ENCODE measurements at places on chromosomes 6 and 20. TPM values are rescaled to one million over a fixed set of nuclear protein-coding genes. Genes with fewer than 3 reads are reported as not detected.

Gene PRPH2
- total RNA-seq, result not detected

GRCh38 chr20:2822073-2822472, 5.9 kb downstream of the TMEM239 start:
- peaks cover 40% of the 10 kb centered on the region for H3K4me1 ChIP-seq
- DNase-seq, result peak; percentile 62
- H3K27ac ChIP-seq, result no peak overlapping the region
- H3K27me3 ChIP-seq, result peaks cover 42% of the 10 kb centered on the region
- no peaks in the 10 kb centered on the region for H3K36me3 ChIP-seq

DNA sequence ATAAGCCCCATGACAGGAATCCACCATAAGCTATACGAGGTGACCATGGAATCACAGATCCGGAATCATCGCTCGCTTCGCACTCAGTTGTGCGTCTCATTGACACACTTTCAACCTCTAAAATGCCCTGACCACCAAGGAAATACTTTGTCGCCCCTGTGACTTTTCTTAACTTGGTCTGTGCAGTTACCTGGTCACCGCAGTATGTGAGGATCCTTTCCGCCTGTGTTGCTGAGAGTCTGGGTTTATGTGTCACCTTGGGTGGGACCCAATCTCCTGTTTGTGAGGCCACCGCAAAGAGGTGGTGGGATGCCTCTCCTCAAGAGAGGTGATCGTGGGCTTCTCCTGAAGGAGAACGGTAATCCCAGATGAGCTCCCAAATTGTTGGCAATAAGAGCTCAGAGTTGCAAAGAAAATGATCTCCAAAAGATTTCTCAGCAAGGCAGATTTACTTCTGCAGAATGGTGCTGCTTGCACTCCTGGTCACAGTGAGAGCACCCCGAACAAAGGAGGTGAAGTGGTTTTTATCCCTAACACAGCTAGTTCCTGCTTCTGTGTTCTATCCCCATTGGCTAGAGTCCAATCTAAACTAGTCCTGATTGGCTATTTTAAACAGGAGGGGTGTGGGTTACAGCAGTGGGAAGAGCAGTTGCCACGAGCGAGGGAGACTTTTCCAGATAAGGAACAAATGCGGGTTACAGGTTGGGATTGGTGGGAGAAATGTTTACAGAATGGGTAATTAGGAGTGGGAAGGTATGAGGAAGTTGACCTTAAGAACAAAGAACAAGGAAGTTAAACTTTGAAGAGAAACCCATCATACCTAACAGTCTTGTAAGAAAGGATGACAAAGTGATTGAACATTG, 9.1 kb upstream of the ZNFX1 start:
- peaks cover 85% of the 10 kb centered on the region for H3K4me1 ChIP-seq
- peak overlapping the region; percentile 34 for H3K27ac ChIP-seq
- peaks cover 91% of the 10 kb centered on the region for H3K36me3 ChIP-seq
- no peaks in the 10 kb centered on the region for H3K27me3 ChIP-seq

Gene ELOVL2
- total RNA-seq, result not detected

GRCh38 chr6:127950566-127951145, 49.8 kb upstream of the THEMIS start:
- H3K4me1 ChIP-seq, result peaks cover 50% of the 10 kb centered on the region
- DNase-seq, result no peak
- peak overlapping the region; percentile 85 for H3K27ac ChIP-seq
- H3K4me3 ChIP-seq, result peak overlapping the region; percentile 32
- peaks cover 15% of the 10 kb centered on the region for H3K36me3 ChIP-seq

GRCh38 chr6:149220882-149221773, 96.4 kb upstream of the TAB2 start:
- H3K4me1 ChIP-seq, result peaks cover 76% of the 10 kb centered on the region
- H3K27me3 ChIP-seq, result no peaks in the 10 kb centered on the region
- H3K27ac ChIP-seq, result no peak overlapping the region
- H3K4me3 ChIP-seq, result no peak overlapping the region
- H3K36me3 ChIP-seq, result peaks cover 41% of the 10 kb centered on the region

- H3K27ac ChIP-seq, result no peak overlapping the region
- no peak overlapping the region for H3K4me3 ChIP-seq
- no peaks in the 10 kb centered on the region for H3K27me3 ChIP-seq
- DNase-seq, result no peak
- peaks cover 16% of the 10 kb centered on the region for H3K36me3 ChIP-seq
These were observed 8.0 kb downstream of the MMUT start for GRCh38 chr6:49454787-49455709.

GRCh38 chr6:67358241-67358640, 1276.8 kb upstream of the ADGRB3 start:
- H3K4me3 ChIP-seq, result no peak overlapping the region
- no peak overlapping the region for H3K27ac ChIP-seq
- DNase-seq, result no peak
- H3K27me3 ChIP-seq, result no peaks in the 10 kb centered on the region
- no peaks in the 10 kb centered on the region for H3K36me3 ChIP-seq
- peaks cover 4% of the 10 kb centered on the region for H3K4me1 ChIP-seq

DNA sequence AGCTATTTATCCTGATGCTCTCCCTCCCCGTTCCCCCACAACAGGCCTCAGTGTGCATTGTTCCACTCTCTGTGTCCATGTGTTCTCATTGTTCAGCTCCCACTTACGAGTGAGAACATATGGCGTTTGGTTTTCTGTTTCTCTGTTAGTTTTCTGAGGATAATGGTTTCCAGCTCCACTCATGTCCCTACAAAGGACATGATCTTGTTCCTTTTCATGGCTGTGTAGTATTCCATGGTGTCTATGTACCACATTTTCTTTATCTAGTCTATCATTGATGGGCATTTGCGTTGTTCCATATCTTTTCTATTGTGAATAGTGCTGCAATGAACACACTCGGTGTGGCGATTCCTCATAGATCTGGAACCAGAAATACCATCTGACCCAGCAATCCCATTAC, 225.9 kb upstream of the CDH4 start:
- DNase-seq, result no peak
- H3K4me3 ChIP-seq, result no peak overlapping the region
- no peak overlapping the region for H3K27ac ChIP-seq
- H3K27me3 ChIP-seq, result peaks cover 2% of the 10 kb centered on the region
- no peaks in the 10 kb centered on the region for H3K4me1 ChIP-seq
- H3K36me3 ChIP-seq, result no peaks in the 10 kb centered on the region

DNA sequence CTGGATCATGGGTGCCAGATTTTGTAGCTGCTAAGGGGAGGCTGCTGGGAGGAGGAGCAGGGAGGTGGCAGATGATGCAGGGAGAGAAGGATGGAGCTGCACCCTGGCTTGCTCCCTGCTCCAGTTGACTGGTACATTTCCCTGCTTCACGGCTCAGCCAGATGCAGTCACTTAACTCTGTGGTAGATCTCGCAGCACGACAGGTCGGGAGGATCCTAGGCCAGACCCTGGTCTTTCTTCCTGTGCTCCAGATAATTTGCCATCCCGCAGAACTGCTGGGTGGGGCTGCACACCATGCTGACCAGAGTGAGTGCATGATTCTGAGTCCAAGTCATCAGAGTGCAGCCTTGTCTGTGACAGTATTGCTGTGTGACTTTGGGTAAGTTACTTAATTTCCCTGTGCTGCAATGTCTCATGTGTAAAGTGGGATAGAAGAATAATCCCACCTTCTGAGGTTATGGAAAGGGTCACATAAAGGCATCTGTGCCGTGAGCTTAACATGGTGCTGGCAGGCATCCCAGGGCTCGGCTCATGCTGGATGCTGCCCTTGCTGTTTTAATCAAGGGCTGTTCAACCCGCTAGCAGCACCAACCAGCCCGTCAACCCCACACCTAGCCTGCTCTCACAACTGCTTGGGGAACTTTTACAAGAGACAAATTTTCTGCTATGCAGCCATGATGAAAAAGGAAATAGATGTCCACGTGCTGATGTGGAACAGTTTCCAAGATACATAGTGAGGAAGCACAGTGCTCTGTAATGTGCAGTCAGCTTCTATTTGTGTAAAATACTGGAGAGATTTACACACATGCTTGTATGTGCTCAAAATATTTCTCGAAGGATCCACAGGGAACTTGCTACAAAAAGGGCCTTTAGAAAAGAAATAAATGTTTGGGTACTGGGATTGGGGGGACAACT, 257.9 kb downstream of the CDH26 start:
- no peak overlapping the region for H3K4me3 ChIP-seq
- peaks cover 1% of the 10 kb centered on the region for H3K27me3 ChIP-seq
- no peaks in the 10 kb centered on the region for H3K4me1 ChIP-seq
- H3K27ac ChIP-seq, result no peak overlapping the region
- no peak for DNase-seq
- H3K36me3 ChIP-seq, result no peaks in the 10 kb centered on the region

Gene CCDC167
- total RNA-seq, result 66.6 TPM

Gene MYLIP
- 20.7 TPM for total RNA-seq

Gene RNF39
- not detected for total RNA-seq

DNA sequence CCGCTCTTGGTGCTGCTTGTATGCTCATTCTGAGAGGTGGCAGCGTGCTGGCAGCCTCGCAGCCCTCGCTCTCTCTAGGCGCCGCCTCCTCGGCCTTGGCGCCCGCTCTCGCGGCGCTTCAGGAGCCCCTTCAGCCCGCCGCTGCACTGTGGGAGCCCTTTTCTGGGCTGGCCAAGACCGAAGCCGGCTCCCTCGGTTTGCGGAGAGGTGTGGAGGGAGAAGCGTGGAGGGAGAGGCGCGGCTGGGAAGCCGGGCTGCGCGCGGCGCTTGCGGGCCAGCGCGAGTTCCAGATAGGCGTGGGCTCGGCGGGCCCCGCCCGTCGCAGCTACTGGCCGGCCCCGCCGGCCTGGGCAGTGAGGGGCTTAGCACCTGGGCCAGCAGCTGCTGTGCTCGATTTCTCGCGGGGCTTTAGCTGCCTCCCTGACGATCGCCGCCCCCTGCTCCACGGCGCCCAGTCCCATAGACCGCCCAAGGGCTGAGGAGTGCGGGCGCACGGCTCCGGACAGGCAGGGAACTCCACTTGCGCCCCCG, 19.5 kb upstream of the FAM8A1 start:
- no peak overlapping the region for H3K27ac ChIP-seq
- peaks cover 14% of the 10 kb centered on the region for H3K4me1 ChIP-seq
- peak overlapping the region; percentile 77 for H3K4me3 ChIP-seq
- no peaks in the 10 kb centered on the region for H3K36me3 ChIP-seq
- no peak for DNase-seq

DNA sequence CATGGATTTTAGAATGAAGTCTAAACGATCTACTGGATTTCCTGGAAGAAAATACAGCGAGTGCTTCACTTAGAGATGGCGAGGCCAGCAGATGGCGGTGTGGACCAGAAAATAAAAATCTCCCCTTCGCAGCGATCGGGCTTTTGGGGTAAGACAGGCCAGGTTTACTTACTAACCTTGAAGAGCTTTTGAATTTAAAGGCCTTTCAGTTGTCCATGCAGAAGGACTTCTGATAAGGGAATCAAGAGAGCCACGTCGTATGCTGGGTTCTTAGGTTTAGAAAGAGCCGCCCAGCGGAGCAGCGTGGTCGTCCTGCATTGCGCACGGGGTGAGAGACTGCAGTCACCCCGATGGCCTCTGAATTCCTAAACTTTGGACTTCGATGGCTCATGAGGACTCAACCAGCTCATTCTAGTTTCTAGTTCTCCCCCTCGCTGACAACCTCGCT, 125.2 kb upstream of the RALGAPA2 start:
- peaks cover 8% of the 10 kb centered on the region for H3K27me3 ChIP-seq
- H3K4me3 ChIP-seq, result no peak overlapping the region
- peaks cover 5% of the 10 kb centered on the region for H3K4me1 ChIP-seq
- no peaks in the 10 kb centered on the region for H3K36me3 ChIP-seq

DNA sequence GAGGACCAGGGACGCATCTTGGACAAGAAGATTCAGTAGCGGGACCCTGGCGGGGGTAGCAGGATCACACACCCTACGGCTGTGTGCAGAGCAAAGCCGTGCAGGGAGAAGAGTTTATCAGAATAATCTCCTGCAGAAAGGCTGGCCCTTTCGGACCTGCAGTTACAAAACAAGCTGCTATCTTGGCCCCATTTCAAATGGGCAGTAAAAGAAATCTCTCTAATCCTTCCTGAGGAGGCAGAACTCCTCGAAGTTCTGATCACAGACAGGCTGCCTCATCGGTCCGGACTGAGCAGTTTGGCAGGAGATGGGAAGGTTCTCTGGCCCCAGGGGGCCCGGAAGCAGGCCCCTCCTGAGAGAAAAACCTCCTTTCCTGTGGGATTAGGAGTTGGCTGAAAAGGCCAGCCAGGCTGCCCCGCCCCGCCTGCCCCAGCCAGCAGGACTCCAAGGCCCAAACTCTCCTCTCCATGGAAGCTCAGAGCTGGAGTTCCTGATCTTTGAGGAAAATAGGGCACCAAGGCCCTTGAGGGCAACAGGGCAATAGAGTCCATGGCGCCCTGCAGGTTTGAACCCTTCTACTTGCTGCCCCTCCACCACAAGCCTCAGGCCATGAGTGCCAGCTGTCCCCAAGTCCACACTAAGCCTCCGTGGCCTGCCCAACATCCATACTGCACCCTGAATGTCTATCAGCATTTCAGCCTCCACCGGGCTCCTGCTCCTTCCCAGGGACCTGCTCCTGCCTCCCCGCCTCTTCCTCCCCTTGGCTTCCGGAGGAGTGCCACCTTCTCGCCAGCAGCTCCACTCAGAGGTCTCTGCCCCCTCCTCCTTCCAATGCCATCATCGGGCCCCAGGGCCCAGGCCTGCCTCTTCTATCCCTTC, 141.3 kb downstream of the PREX1 start:
- H3K27me3 ChIP-seq, result no peaks in the 10 kb centered on the region
- peak overlapping the region; percentile 40 for H3K27ac ChIP-seq
- peaks cover 37% of the 10 kb centered on the region for H3K4me1 ChIP-seq
- H3K36me3 ChIP-seq, result peaks cover 54% of the 10 kb centered on the region

- peaks cover 72% of the 10 kb centered on the region for H3K4me1 ChIP-seq
- H3K27me3 ChIP-seq, result no peaks in the 10 kb centered on the region
- peak overlapping the region; percentile 85 for H3K4me3 ChIP-seq
These were observed 2.8 kb downstream of the HECA start for GRCh38 chr6:139137706-139138105.

Gene WFDC10B
- not detected for total RNA-seq

Gene DBNDD2
- total RNA-seq, result 21.7 TPM

- no peak overlapping the region for H3K27ac ChIP-seq
- H3K36me3 ChIP-seq, result no peaks in the 10 kb centered on the region
- no peak for DNase-seq
- H3K27me3 ChIP-seq, result peaks cover 61% of the 10 kb centered on the region
- H3K4me1 ChIP-seq, result peaks cover 11% of the 10 kb centered on the region
These were observed 54.4 kb downstream of the PRR18 start for GRCh38 chr6:166253778-166254204.

DNA sequence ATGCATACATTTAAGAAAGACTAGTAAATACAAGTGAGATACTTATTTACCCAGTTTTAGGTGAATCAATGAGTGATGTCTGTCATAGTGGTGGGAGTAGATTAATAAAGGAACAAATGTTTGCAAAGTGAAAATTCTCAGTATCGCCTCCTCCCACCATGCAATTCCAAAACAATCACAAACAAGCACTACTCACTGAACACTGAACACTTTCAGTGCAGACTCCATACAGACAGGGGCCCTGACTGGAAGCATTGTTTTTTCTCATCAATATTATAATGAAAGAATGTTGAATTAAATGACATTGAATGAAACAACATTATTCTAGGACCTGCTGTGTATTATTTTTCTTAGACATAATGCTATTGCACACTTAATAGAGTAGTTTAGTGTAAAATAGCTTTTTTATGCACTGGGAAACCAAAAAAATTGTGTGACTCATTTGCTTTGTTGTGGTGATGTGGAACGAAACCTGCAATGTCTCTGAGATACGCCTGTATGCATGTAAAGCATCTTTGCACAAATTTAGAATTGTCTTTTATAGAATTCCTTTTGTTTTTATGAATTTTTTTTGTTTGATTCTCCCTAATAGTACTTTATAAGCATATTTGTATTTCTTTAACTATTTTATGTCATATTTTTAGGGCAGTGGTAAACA, 317.5 kb downstream of the UTRN start:
- peaks cover 23% of the 10 kb centered on the region for H3K36me3 ChIP-seq
- peak; percentile 12 for DNase-seq
- H3K4me1 ChIP-seq, result peaks cover 66% of the 10 kb centered on the region

GRCh38 chr6:30543821-30544220, 12.5 kb downstream of the GNL1 start:
- H3K4me3 ChIP-seq, result no peak overlapping the region
- H3K27me3 ChIP-seq, result no peaks in the 10 kb centered on the region
- no peak overlapping the region for H3K27ac ChIP-seq
- H3K4me1 ChIP-seq, result peaks cover 33% of the 10 kb centered on the region
- peaks cover 23% of the 10 kb centered on the region for H3K36me3 ChIP-seq
- DNase-seq, result no peak
